ENCODE measurements at places on chromosomes 4 and X.
A peak's percentile ranks its signal among the peaks of the same experiment; 100 is the strongest.

DNA sequence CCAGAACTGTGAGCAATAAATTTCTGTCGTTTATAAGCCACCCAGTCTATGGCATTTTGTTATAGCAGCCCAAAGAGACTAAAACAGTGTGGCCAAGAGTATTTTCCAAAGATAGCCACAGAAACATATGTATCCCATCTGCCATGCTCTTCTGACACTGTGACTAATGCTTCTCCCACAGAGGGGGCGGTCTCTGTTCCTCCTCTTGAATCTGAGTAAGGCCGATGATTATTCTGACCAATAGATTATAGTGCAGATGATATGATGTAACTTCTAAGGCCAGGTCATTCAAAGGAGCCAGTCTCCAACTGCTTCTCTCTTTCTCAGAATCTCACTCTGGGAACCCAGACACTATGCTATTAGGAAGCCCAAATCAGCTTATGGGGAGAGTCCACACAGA, 570.7 kb downstream of the BCOR start:
- DNase-seq = no peak

DNA sequence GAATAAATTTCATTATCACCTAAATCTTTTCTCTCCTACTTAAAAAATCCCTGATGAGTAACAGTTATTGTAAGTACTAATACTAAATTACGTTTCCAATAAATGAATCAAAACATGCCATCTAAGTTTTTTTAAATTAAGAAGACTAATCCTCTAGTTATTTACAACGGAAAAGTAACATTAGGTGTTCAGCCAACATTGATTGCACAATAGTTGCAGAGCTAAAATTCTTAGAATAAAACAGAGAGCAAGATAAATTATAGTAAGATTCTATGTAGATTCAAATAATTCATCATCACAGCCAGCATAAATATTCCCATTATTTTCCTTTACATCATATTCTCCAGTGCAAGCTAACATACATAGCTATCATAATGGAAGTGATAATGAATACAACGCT, 139.2 kb downstream of the HDX start:
- DNase-seq = peak; percentile 37

- no peak for DNase-seq
Measured at GRCh38 chrX:56812515-56813105, 83.6 kb downstream of the NBDY start.

DNA sequence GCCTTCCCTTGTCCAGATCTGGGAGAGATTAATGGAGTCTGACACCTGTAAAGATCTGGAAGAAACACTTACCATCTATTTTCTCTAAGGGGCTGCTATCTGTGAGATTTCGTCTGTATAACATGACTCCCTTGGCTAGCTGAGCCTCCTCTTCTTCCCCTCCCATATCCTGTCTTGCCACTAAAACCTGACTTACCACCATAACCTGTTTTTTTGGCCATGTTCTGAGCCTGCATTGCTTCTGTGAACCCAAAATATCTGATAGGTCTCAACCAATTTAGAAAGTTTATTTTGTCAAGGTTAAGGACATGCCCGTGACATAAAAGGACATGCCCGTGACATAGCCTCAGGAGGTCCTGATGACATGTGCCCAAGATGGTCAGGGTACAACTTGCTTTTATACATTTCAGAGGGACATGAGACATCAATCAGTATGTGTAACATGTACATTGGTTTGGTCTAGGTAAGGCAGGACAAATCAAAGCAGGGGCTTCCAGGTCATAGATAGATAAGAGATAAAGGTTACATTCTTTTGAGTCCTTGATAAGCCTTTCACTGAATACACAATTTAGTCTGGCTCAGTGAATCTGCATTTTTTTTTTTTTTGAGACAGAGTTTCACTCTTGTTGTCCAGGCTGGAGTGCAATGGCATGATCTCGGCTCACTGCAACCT, 11.4 kb downstream of the MGST2 start:
- no peak for DNase-seq

GRCh38 chr4:101256222-101256621, 91.1 kb downstream of the PPP3CA start:
- DNase-seq = no peak

- peak; percentile 39 for DNase-seq
Measured at GRCh38 chrX:69066966-69067525, 98.2 kb downstream of the PJA1 start.

GRCh38 chrX:15971696-15972095, 117.1 kb upstream of the AP1S2 start:
- DNase-seq = no peak

- DNase-seq = no peak
Measured at GRCh38 chr4:6275898-6276806, 6.5 kb downstream of the WFS1 start.

GRCh38 chr4:32569861-32570260, 1849.7 kb downstream of the PCDH7 start:
- DNase-seq = peak; percentile 15

- DNase-seq = no peak
Measured at GRCh38 chrX:34404386-34405070, 252.6 kb downstream of the TMEM47 start.

DNA sequence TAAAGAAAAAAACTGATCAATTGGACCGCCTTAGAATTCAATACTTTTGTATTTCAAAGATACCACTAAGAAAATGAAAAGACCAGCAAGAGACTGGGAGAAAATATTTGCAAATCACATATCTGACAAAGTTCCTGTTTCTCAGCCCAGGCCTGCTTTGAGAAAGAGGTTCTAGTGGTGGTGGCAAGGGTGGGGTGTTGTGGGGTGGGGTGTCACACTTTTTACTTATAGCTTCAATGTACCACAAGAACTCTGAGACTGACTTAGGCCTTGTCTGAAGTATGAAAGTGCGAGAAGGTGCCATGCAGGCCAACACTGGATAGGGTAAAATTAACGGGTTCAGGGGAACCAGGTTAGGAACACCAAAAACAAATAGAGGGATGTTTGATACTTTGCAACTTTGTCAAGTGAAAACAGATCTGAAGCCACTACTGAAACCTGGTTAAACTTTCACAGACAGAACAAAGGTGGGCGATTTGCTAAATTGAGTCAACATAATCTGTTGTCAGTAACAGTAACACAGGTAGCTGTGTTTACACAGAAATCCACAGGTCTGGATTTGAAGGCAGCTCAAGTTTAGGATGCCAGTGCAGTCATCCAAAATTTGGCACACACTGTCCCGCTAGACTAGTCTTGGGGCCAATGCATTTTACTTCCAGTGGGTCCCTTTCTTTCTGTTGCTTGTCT, 88.8 kb downstream of the DGKK start:
- no peak for DNase-seq

DNA sequence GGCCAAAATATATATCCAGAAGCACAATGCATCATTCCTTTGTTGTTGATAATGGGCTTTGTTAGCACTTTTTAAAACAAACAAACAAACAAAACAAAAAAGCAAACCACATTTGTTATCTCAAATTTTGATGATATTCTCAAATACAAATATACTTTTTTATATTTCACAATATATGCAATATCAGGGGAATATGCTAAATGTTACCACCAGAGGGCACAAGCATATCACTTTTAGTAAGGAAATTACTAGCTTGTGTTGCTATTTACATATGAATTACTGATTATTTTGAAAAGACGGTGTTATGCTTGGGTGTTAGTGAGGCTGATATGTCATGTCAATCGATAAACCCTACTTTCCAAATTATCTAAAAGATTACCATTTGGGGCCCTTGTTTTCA, 29.1 kb downstream of the RIPPLY1 start:
- DNase-seq = peak; percentile 24
